ENCODE measurements at places on chromosomes 16 and 17.

GRCh38 chr16:81623365-81624102 is 155.6 kb upstream of the PLCG2 start:
- DNase-seq = no peak

GRCh38 chr16:31695667-31696066 is 168.0 kb downstream of the AHSP start:
- no peak for DNase-seq

DNA sequence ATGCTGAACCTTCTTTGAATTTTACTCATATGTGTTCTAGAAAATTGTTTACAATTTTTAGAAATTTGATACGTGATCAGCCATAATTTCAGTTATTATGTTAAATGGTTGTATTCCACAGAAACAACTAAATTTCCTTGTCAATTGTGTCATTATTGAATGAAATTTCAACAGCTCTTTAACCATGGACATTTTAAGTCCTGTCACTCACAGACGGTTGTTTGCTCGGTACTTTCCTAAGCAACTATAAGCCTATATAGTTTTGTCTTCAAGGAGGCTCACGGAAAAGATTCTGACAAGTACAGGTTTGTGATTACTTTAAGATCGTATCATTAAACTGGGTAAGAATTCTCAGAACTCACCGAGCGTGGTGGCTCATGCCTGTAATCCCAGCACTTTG is 31.8 kb downstream of the SLC39A11 start:
- DNase-seq = no peak

DNA sequence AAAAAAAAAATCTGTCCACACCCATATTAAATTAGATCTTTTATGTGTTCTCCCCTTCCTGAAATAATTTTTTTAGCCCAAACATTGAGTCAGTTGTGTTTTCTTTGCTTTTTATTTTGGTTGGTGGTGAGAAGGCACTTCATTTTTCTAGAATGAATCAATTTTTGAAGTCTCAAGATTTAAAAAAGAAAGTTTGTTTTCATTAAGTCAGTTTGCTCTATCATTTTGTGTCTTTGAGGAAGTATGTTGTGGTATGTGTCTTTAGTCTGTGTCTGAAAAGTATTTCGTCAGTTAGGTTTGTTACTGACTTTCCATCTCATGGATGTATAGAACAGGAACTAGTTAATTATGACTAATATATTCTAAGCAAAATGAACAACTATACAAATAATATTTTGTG is 3.8 kb downstream of the IGF2BP1 start:
- DNase-seq = no peak

GRCh38 chr16:65116216-65116615 is 5.6 kb downstream of the CDH11 start:
- DNase-seq = no peak

- DNase-seq = no peak
Measured at GRCh38 chr17:64002658-64003525, 4.7 kb downstream of the PRR29 start.

GRCh38 chr17:41844971-41845370 is 7.3 kb downstream of the KLHL10 start:
- DNase-seq = no peak

DNA sequence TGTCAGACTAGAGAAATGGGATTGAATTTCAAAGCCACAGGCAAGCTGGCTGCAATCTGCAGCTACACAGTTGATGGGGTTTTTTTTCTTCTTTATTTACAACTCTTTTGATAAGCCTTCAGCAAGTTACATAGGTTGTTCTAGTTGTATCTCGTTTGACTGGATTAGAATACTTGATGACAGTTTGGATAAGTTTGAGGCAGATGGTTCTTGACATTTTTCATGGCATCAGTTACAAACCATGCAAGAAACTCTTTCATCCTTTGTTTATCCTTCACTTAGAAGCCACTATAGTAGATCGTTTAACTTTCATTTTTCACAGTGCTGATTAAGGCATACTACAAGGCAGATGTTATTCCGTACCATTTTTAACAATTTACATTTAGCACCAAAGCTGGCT is 238.9 kb downstream of the TOX3 start:
- no peak for DNase-seq

GRCh38 chr17:17034026-17034425 is 8.2 kb upstream of the MPRIP start:
- no peak for DNase-seq

- DNase-seq = no peak
Measured at GRCh38 chr16:8963010-8963820, 491 bp downstream of the USP7 start.

GRCh38 chr17:78986649-78987328 is 7.1 kb upstream of the LGALS3BP start:
- DNase-seq = no peak
